ELR (cell line): ENCODE measurements at places on chromosomes 3 and 15.
A peak's percentile ranks its signal among the peaks of the same experiment; 100 is the strongest.

- DNase-seq: no peak
Measured at GRCh38 chr15:38168467-38169070, 84.1 kb upstream of the SPRED1 start.

- DNase-seq: no peak
Measured at GRCh38 chr15:25767356-25768151, 95.6 kb downstream of the ATP10A start.

DNA sequence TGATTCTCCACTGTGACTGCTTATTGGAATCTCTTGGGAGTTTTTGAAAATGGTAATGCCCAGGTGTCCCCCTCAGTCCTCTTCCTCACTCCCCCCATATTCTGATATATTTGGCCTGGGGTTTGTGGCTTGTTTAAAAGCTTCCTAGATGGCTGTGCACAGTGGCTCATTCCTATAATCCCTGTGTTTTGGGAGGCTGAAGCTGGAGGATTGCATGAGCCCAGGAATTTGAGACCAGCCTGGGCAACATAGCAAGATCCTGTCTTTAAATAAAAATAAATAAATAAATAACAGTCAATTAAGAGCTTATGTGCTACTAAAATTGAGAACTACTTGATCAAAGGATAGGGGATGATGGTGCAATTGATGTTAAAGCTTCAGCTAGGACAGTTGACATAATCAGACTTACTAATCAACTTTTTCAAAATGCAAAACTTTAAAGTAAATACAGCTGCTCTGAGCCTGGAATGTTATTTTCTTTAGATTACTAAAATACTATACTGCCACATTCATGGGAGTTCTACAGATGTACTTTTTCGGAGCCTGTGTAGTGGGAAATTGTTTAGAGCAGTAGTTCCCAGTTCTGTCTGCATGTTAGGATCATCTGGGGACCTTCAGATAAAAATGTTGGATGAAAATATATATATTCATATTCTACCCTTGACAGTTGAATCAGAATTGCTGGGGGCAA, 33.4 kb downstream of the ARIH1 start:
- DNase-seq: no peak

DNA sequence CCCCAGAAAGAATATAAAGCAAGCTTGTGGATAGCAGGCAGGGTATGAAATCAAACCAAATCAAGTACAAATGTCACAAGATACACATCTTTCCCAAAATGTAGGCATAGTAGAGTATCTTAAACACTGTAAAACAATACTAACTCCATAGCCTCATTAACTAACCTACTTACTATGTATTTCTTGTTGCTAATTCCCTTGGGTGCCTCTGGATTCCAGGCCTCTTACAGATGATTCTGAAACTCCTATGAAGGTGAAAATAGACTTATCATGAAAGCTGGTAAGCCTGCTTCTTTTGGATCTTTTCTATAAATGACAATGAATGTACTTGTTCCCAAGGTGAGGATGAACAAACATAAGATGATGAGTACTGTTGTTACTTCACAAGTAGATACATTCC, 93.8 kb downstream of the FRMD5 start:
- no peak for DNase-seq

DNA sequence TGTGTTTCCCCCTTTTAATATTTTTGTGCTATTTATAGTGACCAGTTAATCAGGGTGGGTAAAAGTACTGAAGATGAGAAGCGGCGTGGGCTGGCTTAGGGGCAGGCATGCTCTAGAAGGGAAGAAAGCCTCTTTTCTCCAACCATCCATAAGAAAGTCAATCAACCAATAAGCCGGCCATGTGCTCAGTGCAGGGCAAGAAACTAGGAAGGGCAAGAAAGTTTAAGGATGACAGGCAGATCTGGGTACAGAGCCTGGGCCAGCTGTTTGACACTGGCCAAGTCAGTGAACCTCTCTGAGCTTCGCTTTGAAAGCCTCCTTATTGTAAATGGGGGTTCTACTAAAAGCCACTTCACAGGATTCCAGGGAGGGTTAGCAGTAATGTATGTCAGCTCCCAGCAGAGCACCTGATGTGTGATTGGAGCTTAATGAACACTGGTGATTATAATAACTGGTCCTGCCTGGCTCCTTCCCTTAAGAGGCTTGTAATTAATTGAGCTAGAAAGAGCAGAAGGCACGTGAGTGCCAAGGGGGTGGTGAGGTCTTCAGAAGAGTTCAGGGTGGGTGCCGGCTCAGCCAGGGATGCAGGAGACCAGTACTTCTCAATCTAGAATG, 5.7 kb upstream of the CHRNA3 start:
- no peak for DNase-seq

DNA sequence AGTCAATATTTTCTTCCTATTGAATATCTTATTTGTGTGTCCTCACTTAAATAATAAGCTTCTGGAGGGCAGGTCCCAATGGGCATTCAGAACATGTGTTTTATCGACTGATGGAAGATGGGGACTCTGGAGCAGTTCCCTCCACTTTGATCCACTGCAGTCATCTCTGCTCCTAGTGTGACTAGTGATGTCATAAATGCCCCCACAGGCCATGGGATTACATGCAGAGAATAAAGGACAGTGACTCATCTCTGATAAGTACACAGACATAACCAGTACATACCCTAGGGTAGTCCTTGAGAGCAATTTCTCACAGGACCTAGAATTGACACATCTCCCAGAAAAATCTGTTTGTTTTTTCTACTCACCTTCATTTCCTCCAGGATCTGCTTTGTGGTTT, 49.4 kb upstream of the FMN1 start:
- DNase-seq: peak; percentile 94

DNA sequence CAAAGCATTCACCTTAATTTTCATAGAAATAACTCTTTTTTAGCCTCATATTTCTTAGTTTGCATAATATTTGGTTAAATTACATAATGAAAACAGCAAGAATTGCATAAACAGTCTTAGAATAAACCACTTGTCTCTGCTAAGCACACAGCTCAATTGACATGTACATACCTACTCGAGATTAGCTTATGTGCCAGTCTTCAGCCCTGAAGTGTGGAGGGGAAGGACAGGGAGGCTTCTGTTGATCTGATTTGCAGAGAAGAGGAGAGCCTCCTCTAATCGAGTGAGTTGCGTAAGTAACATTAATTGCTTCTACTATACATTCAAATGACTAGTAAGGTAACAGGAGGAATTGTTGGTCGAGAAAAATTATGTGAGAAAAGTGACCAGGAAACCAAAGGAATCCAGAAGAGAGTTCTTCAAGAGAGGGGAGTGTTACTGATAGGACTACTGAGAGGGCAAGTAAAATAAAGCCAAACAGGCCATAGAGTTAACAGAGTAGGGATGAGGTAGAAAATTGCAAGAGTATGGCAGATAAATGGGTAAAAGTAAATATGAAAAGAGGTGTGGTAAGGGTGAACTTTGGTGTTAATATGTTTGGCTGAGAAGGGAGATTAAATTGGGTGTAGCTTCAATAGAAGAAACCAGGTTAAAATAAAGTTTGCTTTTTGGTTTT, 7.1 kb upstream of the GOLIM4 start:
- DNase-seq: no peak

GRCh38 chr3:78986416-78987101, 781.2 kb downstream of the ROBO1 start:
- no peak for DNase-seq

DNA sequence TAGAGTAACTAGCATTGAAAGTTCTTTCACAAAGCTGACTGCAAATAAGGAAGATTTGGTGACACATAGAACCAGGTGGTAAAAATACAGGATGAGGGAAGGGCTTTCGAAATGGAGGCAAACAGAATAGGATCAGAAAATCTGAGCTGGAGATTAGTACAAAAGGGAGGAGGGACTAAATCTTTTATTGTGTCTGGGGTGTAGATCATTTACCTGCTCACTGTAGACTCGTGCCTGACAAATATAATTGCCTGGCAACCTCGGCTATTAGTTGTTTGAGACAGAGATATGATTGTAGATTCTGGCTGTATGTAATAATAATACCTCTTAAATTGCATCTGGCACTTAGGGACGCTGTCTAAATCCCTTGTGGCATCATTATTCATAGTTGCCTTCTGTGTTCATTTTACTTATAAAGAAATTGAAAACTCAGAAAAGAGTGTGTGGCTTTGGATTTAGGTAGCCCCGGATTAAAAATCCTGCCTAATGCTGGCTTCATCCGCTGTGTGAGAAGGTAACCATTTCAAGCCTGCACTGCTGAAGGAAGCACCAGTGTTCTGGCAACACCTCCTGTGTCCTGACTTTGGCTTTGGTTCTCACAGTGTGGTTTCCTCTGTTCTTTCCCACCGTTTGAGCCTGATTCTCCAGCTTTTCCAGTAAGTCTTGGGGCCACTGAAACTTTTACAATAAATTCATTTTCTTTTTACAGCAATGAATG, 25.0 kb upstream of the GPR160 start:
- no peak for DNase-seq

DNA sequence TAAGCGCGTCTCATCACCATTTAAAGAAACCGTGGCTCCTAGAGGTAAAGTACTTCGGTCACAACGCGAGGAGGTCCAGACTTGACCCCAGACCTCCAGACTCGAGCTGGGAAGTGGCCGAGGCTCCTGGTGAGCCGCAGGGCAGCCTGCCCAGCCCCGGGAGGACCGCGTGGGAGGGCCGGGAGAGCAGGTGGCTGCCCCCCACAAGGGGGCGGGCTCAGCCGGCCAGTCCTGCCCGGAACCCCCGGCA, at the start of gene SLC27A2:
Gene SLC27A2, plus strand, starts transcription at position 228 of the 250 bp plus-strand sequence. CDS start 232 bp downstream, outside the sequence.
- DNase-seq: peak; percentile 26

GRCh38 chr3:117586161-117586560, 876.6 kb downstream of the TUSC7 start:
- no peak for DNase-seq

GRCh38 chr3:14506626-14507304, 33.4 kb downstream of the GRIP2 start:
- no peak for DNase-seq

DNA sequence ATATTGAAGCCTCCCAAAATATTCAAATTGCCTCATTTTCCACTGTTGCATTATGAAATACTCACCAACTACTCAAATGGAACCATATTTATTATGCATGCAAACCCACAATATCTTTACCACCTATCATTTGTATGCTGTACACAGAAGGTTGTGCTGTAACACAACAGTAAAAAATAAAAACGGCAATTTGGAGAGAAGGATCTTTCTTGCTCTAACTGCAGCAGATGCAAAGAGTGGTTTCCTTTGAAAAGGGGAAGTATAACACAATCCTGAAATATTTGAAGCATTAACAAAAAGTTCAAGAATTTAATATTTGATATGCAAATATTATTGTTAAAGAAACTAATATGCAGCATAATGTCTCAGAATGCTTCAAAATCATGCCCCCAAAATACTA, 244.5 kb upstream of the SUCLG2 start:
- DNase-seq: no peak

GRCh38 chr15:98796685-98797357, 148.5 kb downstream of the IGF1R start:
- DNase-seq: no peak

- DNase-seq: no peak
Measured at GRCh38 chr15:76947454-76947853, 15.9 kb downstream of the RCN2 start.

- DNase-seq: no peak
Measured at GRCh38 chr3:72996121-72996472, 514 bp upstream of the PPP4R2 start.

DNA sequence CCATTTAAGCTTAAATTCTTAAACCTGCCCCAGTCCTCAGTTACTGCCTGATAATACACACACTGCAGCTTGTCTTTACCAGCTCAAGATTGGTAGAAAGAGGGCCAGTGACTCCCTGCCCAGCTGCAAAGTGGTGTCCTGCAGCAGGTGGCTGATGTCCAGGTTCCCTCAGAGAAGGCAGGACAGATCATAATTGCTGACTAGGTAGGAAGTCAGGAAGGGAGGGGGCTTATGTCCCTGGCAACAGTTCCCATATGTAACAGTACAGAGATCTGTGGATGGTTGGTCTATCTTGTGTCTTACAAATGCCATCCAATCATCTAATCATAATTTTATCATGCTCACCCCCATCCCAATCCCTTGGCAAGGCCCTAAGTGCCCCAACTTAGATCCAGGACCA, 492.1 kb upstream of the PPP2R3A start:
- no peak for DNase-seq

- peak; percentile 49 for DNase-seq
Measured at GRCh38 chr15:89419370-89419984, 76.9 kb downstream of the RHCG start.

DNA sequence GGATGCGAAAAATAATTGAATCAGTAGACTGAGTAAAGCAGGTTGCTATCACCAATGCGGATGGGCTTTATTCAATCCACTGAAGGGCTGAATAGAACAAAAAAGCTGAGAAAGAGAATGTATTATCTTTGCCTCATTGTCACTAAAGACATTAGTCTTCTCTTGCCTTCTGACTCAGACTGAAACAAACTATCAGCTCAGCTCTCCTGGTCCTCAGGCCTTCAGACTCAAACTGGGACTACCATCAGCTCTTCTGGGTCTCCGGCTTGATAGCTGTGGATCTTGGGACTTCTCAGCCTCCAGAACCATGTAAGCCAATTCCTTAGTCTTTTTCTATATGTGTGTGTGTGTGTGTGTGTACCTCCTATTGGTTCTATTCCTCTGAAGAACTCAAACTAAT, 12.6 kb downstream of the IFT57 start:
- no peak for DNase-seq

DNA sequence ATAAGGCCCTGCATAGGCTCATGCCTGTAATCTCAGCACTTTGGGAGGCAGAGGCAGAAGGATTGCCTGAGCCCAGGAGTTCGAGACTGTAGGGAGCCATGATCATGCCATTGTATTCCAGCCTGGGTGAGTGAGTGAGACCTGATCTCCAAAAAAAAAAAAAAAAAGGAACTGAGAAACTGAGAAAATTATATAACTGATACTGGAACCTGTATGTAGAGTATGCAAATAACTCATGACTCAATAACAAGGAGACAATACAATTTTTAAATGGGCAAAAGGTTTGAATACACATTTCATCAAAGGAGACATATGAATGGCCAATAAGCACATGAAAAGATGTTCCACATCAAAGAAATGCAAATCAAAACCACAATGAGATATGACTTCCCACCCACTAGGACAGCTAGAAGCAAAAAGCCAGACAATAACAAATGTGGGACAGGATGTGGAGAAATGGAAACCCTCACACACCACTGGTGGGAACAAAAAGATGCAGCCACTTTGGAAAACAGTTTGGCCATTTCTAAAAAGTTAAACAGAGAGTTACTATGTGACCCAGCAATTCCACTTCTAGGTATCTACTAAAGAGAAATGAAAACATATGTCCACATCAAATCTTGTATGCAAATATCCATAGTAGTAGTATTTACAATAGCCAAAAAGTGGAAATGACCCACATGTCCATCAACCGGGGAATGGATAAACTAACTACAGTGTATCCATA, 70.7 kb downstream of the IQSEC1 start:
- no peak for DNase-seq
